ENCODE measurements at places on chromosomes 16 and 17. TPM values are rescaled to one million over a fixed set of nuclear protein-coding genes. Genes with fewer than 3 reads are reported as not detected.

The KIF18B gene
- not detected for total RNA-seq

The EFNB3 gene
- not detected for total RNA-seq

The P3H4 gene
- total RNA-seq: 7.0 TPM

The LDHD gene
- total RNA-seq: 0.34 TPM

DNA sequence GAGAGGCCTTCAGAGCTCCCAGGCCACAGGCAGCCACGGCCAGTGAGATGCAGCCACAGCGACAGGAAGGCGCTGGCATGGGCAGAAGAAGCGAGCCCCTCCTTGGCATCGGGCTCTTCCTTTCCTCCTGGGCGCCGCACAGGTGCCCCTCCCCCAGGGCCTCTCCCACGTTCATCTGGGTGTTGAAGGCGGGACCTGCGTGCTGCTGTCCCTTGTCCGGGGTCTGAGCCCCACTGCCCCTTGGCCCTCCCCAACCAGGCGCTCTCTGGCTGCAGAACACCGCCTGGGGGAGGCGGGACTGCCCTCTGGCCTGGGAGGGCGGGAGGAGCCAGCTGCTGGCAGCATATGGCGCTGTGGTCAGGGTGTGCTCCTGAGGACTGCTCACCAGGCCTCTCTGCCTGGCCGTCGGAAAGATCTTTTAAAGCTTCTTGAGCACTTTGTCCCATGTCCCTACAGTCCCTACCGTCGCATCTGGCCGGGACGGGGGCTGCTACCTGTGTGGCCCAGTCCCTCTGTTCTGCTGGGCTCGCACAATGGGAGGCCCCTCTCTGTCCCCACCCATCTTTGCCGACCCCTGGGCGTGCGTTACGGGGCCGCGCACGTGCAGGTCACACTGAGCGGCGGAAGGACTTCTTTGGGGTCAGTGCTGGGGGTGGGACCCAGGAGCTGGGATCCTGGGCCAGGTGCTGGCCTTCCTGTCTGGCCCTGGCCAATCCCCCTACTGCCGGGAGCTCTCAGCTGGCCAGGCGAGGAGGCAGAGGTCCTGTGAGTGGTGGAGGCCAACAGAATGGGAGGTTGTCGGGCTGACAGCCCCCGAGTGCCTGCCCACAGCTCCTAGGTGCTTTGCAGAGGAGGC is 1.7 kb downstream of the SLC25A10 start:
- H3K4me3 ChIP-seq: no peak overlapping the region
- H3K27ac ChIP-seq: no peak overlapping the region
- H3K27me3 ChIP-seq: no peaks in the 10 kb centered on the region

Data from naive thymus-derived CD4-positive, alpha-beta T cell (primary cell).